ENCODE measurements at places on chromosomes 3 and 15.

DNA sequence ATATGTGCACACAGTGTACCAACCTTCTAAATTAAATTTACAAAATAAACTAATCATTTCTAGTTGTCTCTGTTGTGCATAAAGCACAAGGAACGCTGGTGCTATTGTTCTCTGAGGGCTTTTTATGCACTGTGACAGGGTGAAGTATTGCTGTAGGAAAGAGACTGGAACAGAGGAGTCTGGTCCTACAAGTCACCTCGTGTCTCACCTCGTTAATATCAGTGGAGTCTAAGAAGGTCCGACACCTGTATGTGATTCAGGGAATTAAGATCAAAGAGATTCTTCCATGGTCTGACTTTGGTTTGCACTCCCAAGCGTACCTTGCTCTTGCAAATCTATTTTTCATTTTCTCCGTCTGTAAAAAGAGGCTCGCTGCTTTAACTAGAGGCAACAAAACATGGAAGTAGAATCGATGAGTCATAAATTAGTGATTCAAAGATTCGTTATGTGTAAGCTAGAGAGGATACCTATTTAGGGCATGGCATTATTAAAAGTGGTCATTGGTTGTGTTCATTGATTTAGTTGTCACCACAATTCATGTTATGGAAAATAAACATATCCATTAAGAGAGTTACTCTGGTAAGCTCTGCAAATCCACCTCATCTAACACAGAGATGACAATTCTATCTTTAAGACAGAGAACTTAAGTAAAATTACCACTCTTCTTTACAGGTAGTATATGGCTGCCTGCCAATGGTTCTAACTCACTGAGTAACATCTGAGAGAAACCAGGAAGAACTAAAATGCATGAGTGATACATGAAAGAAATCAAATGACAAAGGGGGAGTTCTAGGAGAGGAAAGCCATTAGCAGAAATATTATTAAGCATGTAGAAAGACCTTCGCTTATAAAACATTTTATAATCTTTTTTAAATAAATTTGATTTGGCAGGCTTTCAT lies 219.4 kb upstream of the GBE1 start:
- no peak for DNase-seq

DNA sequence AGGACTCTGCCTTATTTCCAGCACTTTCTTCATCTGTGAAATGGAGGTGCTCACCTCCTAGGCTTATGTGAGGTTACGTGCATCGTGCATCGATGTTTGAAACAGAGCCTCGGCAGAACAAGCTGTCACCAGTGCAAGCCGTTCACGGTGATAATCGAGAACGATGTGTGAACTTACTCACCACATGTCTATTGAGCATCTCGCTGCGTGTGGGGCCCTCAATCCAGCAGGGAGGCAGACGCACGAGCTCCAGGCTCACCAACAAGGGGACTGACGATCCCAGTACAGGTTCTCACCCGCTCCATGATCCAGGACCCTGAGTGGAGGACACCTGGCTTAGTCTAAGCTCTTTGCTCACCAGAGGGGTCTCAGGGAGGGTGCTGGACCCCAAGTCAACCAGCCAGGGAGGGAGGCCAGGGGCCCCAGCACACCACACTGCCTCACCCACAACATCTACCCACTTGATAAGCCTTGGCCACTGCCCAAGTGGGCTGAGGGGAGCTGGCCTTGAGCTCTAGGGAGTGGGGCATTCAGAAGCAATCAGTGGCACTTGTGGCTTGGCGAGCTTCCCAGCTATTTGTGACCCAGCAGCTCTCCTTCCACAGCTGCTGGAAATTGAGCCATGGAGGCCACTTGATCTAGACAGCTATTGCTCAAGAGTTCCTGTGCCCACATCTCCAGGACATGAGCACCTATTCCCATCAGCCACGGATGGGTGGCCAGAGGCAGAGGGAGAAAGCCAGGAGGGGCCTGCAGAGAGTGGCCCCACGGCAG lies 34.4 kb upstream of the SLC6A1 start:
- DNase-seq = no peak

GRCh38 chr3:37687966-37688365 lies 173.7 kb upstream of the CTDSPL start:
- no peak for DNase-seq

DNA sequence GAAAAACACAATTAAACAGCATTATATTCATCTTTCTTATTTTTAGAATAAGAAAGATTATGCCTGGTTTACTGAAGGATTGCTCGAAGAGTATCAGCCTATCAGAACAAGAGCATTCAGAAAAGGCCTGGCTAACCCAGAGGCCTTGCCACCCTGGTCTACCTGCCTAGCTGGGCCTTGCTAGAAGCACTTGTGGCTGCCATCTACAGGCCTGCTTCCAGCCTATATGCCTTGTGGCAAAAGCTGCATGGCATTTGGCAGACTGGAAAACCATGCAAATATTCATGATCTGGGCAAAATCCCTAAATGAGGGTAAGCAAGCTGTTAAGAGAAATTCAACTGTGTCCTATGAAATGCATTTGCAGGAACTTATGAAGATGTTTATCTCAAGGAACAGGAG lies 9.3 kb upstream of the ATP13A4 start:
- DNase-seq = no peak

DNA sequence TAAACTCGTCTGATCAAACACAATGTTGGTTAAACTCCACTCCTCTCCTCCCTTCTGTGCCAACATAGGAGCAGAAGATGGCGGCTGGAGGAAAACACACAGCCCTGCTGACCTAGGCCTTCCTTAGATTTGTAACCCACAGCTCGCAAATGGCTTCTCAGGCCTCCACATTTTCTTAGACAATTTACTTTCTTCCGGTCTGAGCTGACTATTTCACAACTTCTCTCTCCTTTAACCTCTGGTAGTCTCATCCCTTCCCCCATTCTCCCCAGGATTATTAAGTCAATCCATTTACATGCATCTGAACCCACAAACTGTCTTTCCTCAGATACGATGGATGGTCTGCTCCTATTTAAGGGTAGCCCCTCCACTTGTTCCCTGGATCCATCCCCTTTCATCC lies 25.7 kb upstream of the ULK4 start:
- DNase-seq = no peak

DNA sequence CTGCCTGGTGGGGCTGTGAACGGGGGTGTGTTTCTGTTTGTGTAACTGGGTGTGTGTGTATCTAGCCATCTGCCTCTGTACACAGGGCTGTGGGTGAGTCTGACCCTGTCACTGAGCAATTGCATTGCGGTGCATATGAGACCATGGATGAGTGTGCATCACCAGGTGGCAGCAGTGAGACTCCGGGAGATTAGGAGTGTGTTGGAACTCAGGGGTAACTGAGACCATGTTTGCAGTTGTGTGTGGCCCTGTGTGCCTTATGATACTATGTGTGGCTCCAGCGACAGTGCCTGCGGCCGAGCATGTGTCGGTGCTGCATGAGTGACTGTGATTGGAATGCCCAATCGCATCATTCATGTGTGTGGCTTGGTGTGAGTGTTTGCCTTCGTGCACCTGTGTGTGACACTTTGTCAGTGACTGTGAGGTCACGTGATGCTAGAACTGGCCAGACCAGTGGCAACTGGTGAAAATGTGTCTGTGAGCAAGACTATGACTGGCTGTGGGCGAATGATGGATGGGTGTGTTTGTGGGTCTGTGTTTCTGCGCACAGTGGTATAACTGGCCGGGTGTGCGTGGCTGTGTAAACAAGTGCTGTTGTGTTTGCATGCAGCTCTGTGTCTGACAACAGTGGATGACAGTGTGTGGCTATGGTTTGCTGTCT lies 14.0 kb downstream of the VILL start:
- DNase-seq = no peak

DNA sequence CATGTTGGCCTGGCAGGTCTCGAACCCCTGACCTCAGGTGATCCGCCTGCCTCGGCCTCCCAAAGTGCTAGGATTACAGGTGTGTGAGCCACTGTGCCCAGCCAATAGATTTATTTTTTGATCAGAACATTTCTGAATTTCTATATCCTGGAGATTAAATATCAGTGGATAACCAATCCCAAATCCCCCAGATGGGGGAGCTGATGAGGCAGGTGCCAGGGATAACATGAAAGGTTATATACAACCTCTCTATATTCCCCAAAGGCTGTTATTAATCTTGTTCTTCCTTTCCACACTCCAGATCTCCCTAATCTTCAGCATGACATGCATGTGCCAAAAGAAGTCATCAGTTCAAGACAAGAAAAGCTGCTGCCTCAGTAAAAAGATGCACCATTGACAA lies 112.3 kb downstream of the WDR76 start:
- DNase-seq = no peak

DNA sequence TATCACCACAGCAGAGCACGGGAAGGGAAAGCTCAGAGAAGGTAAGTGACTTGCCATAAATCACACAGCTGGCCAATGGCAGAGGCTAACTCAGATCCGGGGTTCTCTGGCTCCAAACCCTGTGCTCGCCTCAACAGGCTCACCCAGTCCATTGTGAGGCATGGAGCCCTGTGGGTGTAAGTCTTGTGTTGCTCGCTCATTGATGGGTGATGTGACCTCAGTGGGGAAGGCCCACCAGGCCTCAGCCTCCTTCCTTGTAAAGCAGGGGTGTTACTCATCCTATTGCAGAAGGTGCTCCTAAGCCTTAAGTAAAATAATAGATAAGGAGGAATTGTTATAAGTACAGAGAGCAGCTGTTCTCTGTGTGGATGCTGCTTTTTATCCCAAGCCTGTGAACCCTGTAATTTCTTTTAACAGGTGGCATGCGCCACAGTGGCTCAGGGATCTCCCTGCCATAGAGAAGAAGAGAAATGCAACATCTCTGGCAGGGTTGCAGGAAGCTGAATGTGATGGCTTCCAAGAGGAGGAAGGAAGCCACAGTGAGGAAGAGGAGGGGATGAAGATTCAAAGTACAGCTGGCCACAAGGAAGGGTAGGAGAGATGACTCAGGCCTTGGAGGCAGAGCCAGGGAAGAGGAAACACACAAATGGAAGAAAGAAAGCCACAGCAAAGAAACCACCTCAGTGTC lies 30.9 kb upstream of the SPSB4 start:
- DNase-seq = no peak

GRCh38 chr3:10489746-10490483 lies 15.5 kb downstream of the ATP2B2 start:
- DNase-seq = no peak

DNA sequence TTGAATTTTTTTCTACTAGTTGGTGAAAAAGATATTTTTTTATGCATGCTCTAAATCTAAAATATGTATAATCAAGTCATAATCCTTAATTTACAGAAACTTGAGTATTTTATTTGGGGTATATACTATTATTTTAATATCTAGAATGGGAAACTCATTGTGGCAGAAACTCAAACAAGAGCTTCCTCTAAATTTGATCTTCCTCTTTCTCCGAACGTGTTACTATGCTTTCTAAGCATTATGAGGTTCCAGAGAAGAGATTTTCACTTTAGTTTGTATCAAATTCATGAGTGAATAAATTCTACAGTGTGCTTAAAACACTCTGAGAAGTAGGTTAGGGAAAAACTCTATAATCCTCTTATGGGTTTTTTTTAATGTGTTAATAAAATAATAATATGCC lies 173.1 kb downstream of the POTEB3 start:
- DNase-seq = no peak

- DNase-seq = no peak
Observed at GRCh38 chr15:32844118-32844711, 126.4 kb downstream of the GREM1 start.

DNA sequence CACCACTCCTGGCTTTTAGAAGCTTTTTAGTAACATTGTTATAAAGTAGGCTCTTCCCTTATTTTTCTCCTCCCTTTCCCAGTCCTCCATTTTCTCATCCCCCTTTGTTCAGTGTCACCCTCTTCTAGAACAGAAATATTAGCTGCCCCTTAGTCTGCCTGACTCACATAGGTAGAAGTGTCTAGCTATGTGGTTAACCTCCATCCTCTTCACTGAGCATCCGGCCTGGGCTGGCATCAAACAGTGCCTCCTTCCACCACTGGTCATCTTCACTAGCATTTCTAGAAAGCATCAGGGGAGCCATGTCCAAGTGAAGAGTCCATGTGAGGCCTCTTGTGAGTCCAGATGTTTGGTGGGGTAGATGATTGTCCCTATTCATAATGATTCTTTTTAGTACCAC lies 70.0 kb upstream of the SKOR1 start:
- DNase-seq = no peak

GRCh38 chr3:119639494-119640350 lies 20.7 kb downstream of the POPDC2 start:
- no peak for DNase-seq

GRCh38 chr3:142963234-142963515 lies 299 bp downstream of the PAQR9 start:
- no peak for DNase-seq

GRCh38 chr15:101070024-101070423 lies 150.9 kb downstream of the LRRK1 start:
- no peak for DNase-seq

- no peak for DNase-seq
Observed at GRCh38 chr3:197989651-197990050, 29.6 kb downstream of the LMLN start.

GRCh38 chr3:66989860-66990696 lies 8.0 kb upstream of the KBTBD8 start:
- DNase-seq = no peak

DNA sequence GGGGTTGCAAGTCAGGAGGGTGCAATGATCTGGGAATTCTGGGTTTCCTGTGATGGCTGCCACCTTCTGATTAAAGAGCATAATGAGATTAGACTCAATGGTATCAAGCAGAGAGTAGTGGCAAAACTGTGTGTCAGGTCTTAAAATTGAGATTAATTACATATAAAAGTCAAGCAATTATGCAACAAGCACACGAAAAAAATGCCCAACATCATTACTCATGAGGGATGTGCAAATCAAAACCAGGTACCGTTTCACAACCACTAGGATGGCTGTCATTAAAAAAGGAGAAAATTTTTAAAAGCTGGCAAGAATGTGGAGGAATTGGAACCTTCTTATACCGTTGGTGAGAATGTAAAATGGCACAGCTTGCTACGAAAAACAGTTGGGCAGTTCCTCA lies 205.0 kb downstream of the OSBPL10 start:
- peak; percentile 1 for DNase-seq

DNA sequence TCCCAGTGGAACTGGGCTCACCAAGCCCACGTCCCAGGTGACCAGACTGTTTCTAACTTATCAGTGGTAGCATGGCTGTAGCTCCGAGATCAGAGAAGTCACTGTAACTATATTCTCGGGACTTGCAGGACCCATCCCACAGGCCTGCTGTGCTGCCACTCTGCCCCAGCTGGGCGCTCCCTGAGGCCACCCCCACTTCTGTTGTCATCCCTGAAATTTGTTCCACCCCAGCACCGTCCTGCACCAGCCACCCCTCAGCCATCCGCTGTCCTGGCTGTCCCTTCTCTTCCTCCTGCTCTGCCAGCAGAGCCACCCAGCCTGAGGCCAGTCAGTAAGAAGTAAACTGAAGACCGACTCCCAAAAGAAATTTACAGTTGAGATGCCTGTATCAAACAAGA lies 33.0 kb upstream of the VILL start:
- DNase-seq = no peak

- no peak for DNase-seq
Observed at GRCh38 chr15:60695713-60696522, 217.0 kb upstream of the ICE2 start.
